ENCODE measurements at places on chromosomes 1 and 21. TPM values are rescaled to one million over a fixed set of nuclear protein-coding genes. Genes with fewer than 3 reads are reported as not detected.

DNA sequence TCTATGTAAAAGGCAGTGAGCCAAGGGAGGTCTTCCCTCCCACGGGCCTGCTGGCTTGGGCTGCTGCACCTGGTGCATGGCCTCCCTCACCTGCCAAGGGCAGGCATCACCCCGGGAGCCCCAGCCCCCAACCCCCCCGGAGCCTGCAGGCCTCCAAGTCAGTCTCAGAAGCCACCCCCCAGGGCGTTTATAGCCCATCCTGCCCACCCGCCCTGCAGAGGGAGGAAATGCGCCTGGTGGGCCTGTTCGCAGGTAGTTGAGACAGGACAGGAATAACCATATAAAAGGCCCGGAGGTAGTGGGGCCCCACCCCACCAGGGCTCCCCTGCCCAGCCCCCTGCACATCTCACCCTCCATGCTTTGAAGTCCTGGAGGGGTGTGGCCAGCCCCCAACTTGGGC, 18.2 kb upstream of the ARF1 start:
- no peak for DNase-seq

GRCh38 chr1:85240174-85240601, 19.3 kb downstream of the C1orf52 start:
- no peak for DNase-seq

DNA sequence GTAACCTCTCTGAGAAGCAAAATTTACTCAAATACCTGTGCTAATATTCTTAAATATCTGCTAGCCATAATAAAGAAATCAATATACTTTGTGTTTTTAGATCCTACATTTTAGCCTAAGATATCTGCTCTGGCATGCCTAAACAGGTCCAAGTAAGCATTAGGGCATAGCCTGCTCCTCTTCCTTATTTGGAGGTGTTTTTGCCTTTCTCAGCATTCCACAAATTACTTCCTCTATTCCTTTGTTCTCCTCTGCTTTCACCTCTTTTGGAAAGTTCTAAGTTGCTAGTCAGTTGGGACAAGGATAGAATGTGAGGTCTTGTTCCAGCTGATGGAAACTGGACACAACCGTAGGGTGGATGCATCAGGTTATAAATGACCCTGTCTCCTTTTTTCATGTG, 7.2 kb upstream of the OR10X1 start:
- no peak for DNase-seq

Gene MROH9
- total RNA-seq: not detected

GRCh38 chr21:31408301-31409088, 64.4 kb upstream of the TIAM1 start:
- DNase-seq: no peak

- DNase-seq: no peak
Observed at GRCh38 chr1:228063251-228064191, 19.0 kb upstream of the ARF1 start.

- no peak for DNase-seq
Observed at GRCh38 chr1:205920861-205921569, 22.2 kb downstream of the SLC26A9 start.

GRCh38 chr1:28845786-28846543, 34.0 kb downstream of the OPRD1 start:
- DNase-seq: no peak

DNA sequence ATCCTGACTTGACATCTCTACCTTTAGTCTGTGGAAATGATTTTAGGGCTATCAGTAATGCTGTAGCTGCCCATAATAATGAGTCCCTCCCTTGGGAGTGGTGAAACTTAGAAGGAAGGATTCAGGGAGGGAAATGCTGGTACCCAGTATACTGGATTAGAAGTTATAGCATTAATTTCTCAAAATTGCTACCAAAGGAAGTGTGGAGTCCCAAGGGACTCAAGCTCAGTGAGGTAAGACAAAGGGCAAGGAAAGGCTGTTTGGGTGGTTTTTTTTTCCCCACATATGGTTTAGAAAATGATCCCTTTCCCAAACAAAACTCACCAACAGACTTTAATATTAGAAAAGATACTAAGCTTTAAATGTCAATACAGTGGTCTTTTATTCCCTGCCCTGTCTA, 99.9 kb downstream of the CD247 start:
- DNase-seq: no peak

DNA sequence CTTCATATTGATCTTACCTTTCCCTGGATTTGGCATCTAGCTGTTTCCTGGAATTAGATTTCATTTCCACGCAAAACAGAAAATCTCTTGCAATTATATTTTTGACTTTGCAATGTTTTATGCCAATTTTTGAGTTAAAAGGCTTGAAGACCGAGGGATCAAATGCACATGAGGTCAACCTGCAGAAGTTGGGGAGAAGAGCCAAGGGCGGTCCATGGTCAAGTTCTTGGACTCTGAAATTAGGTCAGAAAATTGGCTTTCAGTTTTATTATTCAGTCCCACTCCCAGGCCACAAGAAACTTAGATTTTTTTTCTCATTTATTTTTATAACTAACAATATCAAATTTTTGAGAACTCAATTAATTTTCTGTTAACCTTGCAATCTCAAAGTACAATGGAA, 499.1 kb upstream of the USP24 start:
- DNase-seq: no peak

Gene FMO1
- total RNA-seq: not detected

DNA sequence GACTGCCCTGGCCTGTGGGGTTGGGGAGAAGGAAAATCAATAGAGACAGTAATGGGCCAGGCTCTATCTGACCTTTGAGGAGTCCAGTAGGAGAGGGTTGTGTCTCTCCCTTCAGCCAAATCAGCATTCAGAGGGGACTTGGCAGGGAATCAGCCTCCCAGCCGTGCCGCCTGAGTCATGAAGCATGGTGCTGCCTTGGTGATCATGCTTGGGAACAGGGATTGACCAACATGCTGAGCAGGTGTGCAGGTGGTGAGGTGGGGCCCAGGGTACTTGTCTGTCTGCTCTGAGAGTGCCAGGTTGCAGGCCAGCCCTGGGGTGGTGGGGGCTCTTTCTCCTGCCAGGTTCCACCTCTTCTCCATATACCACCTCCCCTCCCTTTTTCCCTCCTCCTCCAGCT, 58.9 kb upstream of the TLR5 start:
- no peak for DNase-seq

- peak; percentile 51 for DNase-seq
Observed at GRCh38 chr1:197303463-197303862, 35.4 kb downstream of the CRB1 start.

DNA sequence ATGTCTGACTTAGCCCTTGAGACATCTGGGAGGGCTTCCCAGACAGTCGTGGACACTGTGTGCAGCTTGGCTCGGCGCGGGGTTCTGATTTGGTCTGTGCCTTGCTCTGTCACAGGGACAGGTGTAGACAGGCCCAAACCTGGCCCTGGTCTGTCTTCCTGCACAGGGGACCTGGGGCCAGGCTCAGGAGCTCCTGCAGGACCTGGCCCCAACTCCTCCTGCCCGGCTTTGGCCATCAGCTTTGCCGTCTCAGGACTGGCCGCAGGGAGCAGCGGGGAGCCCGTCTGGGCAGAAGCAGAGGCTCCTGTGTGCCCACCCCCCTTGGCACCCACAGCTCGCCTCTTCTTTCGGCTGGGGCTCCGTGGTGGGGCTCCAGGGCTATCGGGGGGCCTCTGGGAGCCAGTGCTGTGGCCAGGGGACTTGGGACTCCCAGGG, 1.7 kb downstream of the PERM1 start:
- no peak for DNase-seq

GRCh38 chr21:14607262-14607661, 61.1 kb upstream of the SAMSN1 start:
- DNase-seq: no peak

Gene MCOLN2
- total RNA-seq: 3.1 TPM

Gene ALG14
- total RNA-seq: 2.4 TPM

DNA sequence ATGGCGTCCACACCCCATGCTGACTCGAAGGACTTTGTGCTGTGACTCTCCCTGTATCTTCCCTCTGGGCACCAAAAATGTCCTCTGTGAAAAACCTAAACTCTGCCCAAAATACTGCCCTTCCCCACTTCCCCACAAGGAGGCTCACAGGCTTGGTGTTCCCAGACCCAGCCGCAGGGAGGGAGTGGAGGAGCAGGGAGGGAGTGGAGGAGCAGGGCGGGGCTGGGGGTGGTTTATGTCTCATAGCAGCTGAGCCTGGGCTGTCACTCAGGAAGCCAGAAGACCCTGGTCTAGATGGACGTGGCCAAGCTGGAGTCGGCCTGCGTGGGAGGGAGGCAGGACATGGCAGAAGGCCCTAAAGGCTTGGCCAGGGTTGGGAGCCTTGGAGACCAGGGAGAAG, 461.7 kb downstream of the PTPRU start:
- DNase-seq: no peak

DNA sequence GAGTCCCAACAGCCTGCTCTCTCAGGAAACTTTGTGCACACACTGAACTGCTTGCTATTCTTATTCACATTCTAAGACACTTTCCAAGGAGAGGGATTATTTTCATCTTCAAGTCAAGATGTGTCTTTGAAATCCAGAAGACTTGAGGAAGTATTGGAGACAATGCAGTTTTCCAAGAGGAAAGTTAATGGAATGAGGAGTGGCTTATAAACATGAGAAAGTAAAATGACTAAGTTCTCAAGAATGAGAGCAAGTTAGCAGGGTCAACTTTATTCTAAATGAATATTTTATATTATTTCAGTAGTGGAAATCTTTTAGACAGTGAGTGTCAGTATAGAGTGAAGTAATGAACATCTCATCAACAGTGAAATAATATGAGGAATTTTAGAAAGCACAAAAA, 1239.3 kb downstream of the MRPL39 start:
- DNase-seq: peak; percentile 14

GRCh38 chr1:20358761-20359263, 68.1 kb downstream of the VWA5B1 start:
- no peak for DNase-seq

DNA sequence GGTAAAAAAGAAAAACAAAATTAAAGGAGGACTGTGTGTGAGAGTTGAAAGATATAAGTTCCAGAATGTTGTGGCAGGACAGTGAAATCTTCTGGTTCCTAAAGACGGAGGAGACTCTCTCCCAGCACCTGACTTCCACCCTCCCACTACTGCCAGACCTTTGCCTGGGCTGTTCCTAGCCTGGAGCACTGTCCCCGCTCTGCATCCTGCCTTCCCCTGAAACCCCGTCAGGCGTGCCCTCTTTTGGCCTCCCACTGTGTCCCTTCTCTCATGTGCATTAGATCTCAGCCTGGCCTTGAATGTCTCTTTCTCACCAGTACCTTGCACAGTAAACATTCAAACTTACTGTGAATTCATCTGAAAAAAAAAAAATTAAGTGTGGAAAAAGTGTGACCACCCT, 74.1 kb downstream of the VPS26C start:
- DNase-seq: no peak

DNA sequence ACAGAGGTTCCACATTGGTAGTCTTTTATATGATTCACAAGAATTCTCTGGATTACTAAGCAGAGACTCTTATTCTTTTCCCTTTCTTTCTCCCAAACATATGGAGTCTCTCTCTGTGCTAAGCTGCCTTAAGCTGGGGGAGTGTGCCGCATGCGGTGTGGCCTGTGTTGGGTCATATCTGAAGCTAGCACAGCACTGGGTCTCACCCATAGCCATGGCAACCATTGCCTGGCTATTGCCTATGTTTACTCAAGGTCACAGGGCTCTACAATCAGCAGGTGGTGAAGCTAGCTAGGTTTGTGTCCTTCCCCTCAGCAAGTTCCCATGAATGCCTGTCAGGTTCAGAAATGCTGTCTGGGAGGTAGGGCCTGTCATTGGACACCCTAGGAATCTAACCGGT, 73.6 kb upstream of the ZRANB2 start:
- DNase-seq: no peak

- no peak for DNase-seq
Observed at GRCh38 chr1:68107771-68108170, 57.3 kb upstream of the DIRAS3 start.

Gene SLC1A7
- not detected for total RNA-seq

DNA sequence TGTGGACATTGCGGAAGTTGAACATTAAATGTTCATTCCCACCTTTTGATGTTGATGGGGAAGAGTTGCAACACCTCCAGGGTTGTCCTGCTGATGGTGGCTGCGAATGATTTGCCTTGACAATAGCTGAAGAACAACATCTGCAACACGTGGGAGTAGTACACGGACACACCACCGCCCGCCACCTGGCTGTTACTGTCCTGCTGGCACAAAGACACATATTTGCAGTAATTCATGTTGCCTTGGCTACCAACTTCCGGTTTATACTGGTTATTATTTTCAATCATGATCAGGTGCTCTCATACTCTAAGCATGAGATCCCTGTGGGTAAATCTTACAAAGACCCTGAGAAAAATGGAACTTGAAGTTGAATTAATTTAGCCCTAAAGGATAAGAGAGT, 55.2 kb downstream of the UBR4 start:
- DNase-seq: no peak

Gene PGLYRP4
- not detected for total RNA-seq

DNA sequence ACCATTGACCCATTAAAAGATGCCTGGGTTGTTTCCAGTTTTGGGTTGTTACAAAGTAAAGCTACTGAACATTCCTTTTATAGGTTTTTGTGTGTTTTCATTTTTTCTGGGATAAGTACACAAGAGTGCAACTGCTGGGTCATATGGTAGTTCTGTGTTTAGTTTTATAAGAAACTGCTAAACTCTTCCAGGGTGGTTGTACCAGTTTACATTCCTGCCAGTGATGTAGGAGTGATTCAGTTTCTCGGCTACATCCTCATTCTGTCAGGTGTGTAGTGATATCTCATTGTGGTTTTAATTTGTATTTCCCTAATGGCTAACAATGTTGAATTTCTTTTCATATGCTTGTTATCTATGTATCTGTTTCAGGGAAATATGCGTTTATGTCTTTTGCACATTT, 58.5 kb upstream of the DNAJC6 start:
- no peak for DNase-seq

DNA sequence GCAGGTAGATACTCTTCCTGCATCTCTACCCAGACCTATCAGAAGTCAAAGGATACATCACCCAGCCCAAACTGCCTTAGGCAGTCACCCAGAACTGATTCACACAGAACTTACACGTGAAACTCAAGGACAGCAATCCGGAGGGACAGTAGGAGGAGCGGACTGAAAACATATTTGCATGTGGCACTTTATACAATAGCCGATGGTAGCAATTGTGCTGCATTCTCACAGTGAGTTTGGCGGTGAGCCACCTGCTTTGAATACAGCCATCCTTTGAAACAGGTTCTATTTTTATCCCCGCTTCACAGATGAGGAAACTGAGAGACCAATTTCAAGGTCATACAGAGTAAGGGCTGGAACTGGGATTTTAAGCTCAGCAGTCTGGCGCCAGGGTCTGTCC, 69.5 kb downstream of the EDEM3 start:
- no peak for DNase-seq

- no peak for DNase-seq
Observed at GRCh38 chr1:195019385-195019784, 1588.9 kb downstream of the KCNT2 start.

Gene TSACC
- total RNA-seq: not detected

Data from Caki2 (cell line).